ENCODE measurements at places on chromosomes 2 and 18.

- DNase-seq = peak; percentile 54
Observed at GRCh38 chr2:15943378-15944280, 3.3 kb downstream of the MYCN start.

DNA sequence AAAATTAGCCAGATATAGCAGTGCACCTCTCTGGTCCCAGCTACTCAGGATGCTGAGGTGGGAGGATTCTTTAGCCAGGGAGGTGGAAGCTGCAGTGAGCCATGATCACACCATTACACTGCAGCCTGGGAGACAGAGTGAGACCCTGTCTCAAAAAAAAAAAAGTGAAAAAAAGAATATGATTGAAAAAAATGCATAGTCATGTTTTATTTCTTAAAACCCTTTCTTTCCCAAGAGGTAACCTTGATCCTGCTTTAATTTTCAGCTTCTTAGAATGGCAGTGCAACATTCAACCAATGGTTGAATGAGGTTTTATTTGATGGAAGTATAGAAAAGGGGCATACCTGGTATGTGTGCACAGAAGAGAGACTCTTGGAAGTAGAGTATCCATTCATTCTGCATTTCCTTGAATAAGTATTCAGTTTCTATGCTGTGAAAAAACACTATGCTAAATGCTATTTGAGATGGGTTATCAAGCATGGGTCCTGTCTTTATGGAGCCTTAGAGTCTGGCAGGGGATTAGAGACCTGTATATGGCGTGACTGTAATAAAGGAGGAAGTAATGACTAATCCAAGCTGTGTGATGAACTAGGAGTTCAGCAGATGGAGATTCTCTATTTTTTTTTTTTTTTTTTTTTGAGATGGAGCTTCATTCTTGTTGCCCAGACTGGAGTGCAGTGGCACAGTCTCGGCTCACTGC lies 146.3 kb downstream of the WDSUB1 start:
- peak; percentile 79 for DNase-seq

GRCh38 chr2:38375696-38376345 lies 1.3 kb downstream of the ATL2 start:
- DNase-seq = peak; percentile 12

GRCh38 chr2:19687017-19687659 lies 214.6 kb downstream of the TTC32 start:
- no peak for DNase-seq

DNA sequence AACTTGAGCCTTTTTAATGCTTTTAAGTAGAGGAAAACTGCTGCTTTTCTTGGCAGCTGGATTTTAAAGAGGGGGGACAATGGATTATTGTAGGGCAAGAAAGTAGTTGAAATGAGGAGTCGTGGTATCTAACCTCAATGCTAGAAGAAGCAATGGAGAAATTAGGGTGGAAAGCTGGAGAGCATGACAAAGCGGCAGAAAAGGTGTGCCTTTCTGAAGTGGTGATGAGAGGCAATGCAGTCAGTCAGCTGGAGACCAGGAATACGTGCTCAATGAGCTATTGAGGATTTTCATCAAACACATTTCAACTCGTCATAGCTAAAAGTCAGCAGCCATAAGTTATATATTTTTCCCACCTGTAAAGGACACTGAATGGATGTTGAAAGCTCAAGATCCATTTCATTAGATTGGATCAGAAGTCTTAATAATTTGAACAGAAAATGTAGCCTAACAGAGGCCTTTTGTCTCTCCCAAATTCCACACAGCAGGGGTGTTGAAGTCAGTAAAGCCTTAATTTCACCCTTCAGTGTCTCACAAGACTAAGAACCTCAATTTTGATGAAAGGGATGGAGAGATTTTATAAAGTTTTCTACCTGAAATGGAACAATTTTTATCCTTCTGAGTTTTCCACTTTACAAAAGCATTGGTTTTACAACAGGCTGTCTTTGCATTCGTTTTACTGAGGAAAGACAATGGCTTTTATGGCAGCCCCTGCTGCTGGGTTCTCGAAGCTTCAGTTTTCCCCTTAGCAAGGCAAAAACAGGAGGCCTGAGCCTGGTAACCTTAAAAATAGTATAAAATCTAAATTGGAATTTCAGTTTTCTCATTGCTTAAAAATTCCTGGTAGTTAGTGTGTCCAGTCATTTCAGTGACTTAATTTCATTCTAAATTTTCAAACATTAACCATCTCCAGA lies 131.1 kb downstream of the CCDC102B start:
- no peak for DNase-seq

All from Daoy (cell line).